ENCODE measurements at places on chromosomes 7 and 10. TPM values are rescaled to one million over a fixed set of nuclear protein-coding genes. Genes with fewer than 3 reads are reported as not detected.

DNA sequence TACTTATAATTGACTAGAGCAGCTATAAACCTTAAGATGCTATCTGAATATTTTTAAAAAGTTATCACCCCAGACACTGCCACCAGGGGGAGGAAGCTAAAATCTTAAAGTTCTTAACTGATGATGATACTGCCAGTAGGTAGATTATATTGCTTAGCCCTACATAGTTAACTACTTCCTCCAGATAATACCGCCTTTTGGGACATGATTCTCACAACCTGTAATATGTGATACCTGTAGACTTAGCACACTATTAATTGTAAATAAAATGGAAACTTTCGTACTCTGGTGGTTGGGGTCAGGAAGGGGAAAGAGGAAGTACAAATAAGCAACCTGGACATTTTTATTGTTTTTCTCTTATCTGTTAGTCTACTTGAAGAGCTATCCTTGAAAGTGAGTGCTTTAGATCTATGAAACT, 268.9 kb downstream of the ADK start:
- no peak for DNase-seq

Gene UCMA
- total RNA-seq, result not detected

- no peak for DNase-seq
These were observed 58.0 kb downstream of the VSTM4 start for GRCh38 chr10:49057231-49057880.

Gene ADCK2
- 8.5 TPM for total RNA-seq

GRCh38 chr7:96285579-96285978, 36.3 kb downstream of the SLC25A13 start:
- no peak for DNase-seq

GRCh38 chr10:110946496-110946895, 27.1 kb downstream of the SHOC2 start:
- DNase-seq, result no peak

- DNase-seq, result no peak
These were observed 126.5 kb downstream of the MYL10 start for GRCh38 chr7:101502466-101503098.

Gene VENTX
- total RNA-seq, result 0.33 TPM

DNA sequence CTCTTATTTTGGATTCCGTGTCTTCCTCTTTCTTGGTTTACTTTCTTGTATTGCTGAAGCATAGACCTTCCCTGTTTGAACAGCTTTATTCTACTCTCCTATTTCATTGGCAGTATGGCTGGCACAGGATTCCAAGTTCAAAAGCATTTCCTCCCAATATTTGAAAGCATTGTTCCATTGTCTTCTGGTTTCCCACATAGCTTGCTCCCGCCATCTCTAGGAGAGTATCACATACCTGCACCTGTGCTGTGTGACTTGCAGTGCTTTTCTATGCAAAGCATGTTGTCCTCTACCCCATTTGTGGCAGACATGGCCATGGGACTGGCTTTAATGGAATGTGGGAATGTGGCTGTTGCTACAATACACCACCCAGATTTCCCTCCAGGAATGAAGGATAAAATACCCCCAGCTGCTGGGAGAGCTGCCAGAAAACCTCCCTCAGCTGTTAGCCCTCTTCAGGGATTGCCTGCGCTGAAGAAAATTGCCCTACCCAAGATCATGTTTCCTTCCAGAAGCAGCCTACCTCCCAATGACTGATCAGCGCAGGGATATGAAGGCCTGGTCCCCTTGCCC, 6.9 kb upstream of the MYOF start:
- no peak for DNase-seq

- no peak for DNase-seq
These were observed 27.2 kb upstream of the MNX1 start for GRCh38 chr7:157037635-157038034.

- no peak for DNase-seq
These were observed 512.3 kb upstream of the GALNT17 start for GRCh38 chr7:70619659-70620058.

DNA sequence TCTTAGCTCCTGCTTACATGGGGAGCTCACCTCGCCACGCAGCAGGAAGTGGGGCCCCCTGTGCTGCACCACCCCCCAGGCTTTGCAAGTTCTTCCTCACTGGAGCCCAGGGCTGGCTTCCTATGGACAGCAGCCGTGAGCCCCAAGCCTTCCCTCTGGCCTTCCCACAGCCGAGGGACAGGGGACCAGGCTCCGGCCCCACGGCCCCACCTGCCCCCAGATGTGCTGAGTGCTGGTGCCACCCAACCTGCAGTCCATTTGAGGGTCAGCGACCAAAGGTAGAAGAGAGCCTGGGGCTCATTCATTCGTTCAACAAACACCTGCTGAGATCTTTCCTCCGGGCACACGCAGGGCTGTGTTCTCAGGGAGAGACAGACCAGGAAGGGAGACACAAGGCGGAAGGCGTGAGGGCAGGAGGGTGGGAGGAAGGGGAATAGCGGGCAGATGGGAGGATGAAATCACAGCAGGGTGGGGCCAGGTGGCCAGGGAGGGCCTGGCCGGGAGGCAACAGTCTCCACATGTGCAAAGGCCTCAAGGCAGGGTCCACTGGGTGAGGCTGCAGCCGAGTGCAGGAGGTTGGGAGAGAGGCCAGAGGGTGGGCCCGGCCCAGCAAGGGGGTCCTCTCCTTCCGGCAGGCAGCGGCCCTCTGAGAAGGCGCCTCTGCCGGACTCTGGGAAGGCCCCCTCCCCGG, 100.1 kb downstream of the FOXL3 start:
- peak; percentile 7 for DNase-seq

DNA sequence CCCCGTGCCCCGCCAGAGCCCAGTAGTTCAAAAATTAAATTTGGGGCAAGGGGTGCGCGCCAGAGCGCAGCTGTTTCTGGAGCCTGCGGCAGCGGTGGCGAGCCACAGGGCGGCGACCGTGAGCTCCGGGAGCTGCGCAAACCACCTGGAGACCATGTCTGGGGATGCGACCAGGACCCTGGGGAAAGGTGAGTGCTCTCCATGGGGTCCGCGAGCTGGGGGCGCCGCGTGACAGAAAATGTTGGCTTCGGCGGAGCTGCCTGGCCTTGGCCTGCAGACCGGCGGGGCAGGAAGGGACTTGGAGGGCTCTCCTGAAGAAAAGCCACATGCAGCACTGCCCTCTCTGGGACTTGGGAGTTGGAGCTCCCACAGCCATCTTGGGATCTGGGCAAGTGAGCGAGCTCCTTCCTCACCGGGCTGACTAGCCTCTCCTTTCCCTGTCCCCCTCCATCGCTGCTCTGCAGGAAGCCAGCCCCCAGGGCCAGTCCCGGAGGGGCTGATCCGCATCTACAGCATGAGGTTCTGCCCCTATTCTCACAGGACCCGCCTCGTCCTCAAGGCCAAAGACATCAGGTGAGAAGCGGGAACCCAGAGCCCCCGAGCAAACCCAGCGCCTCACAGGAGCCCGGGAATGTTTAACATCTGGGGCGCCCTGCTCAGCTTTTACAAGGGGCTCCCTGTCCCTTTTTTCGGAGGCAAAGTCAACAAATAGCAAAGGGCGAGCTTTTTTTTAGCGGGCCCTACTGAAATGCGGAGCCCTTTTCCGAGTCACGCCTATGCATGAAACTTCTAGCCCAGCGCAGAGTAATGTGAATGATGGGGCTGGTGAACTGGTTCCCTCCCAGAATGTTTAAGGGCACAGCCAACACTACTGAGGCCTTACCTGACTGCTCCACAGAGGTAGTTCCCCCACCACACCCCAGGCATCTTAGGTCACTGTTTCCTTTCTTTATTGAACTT, 6.1 kb downstream of the GSTO2 start:
- DNase-seq, result no peak

GRCh38 chr7:53003653-53004445, 31.6 kb upstream of the POM121L12 start:
- no peak for DNase-seq

Data from left ventricle myocardium inferior (tissue), 1 donor.